ENCODE measurements at places on chromosomes 5 and 9.

DNA sequence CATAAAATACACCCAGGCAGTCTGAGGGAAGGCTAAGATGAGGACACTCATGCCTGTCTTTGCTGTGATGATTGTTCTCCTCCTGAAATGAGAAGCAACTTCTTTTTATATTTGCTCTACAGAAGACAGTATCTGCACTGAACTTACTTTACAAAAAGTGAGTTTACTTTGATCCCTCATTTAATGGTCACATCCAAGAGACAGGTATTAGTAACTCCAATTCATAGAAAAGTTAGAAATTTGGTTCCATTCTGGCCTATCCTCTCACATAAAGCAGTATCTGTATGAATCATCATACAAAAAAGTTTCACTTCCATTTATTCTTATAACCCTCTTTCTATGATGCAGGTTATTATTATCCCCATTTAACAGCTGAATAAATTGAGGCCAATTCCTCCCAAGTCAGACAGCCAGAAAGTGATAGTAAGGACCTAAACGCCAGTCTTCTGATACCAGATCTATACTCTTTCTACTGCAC is 15.2 kb downstream of the TSTD2 start:
- no peak for DNase-seq

DNA sequence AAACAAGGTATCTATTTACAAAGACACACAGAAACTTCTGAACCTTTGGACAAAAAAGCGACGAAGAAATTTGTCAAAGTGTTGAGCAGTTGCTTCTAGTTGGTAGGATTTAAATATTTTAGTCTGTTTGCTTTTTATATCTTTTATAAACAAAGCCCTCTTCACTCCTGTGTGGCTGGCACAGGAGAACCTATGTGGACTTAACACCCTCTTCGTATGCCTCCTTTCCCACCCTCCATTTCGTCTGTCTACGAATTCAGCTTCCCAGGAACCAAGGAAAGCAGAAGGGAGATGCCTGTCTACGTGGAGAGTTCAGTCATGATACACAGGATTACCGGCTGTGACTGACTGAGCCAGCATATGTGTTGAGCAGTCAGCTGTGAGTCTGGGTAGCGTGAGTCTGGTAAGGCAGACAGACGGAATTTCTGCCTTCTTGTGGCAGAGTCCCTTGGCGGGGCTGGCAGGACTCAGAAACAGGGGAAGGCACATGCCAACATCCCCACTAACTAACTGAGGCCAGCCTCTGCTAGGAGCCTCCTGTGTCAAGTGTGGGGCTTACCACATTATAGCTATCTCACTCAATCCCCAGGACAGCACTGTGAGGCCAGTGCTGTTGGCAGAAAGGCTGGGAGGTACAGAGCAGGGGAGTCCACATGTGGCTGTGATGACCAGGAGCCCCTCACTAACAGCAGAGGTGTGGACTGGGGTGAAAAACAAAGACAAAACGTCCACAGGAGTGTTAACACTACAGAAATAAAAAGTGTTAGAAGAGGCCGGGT is 13.9 kb upstream of the ZFP62 start:
- DNase-seq: no peak

DNA sequence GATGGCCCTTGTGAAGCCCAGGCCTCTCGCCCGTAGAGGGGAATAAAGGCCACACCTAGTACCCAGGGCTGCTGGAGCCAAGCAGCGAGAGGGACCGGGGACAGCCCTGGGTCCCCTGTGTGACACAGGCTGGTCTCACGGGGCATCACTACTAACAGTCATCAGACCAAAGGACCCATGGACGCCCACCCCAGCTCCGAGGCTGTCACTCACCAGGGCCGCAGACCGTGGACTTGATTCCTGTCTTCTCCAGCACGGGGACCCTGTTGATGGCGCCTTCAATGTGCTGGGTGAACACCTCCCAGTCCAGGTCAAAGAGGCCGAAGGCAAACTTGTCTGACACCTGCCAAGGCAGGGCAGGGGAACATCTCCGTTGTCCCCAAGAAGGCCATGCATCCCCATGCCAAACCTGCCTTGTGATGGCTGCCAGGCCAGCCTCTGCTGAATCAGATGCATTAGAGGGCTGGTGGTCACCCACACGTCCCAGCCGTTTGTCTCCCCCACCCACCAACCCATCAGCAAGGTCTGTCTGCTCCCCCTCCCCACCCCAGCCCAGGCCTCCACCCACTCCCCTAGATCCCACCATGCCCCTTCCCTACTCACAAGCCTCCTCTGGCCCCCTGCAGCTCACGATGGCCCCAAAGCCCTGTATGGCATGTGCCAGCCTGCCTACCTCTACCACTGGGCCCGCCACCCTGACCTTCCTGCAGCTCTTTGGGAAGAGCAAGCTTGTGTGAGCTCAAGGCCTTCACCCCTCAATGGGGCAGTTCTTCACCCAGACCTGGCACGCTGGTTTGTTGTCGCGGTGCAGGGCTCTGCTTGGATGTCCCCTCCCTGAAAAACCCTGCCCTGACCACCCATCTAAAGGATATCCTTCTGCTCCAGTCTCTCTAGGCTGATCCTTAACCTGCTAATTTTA is 20.8 kb downstream of the SARDH start:
- no peak for DNase-seq

GRCh38 chr9:75918154-75918553 is 27.7 kb downstream of the PCSK5 start:
- peak; percentile 68 for DNase-seq

DNA sequence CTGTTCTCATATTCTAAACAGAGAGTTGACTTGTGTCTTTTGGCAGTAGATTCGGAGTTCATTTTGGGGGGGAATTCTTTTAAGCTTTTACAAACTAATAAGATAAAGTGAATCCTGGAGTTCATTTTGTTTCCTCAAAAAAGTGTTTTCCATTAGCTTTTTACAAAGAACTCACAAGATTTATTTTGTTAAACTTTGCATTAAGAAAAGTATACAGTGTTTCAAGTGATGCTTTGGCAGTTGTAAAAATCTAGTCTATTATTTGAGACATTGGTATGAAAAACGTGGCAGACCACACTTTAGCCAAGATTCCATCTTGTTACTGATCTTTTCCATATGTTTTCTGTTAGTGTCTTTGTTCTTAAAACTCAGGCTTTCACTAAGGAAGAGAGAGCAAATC is 1.2 kb upstream of the OMD start:
- DNase-seq: no peak

All from HT-29 (cell line).